ENCODE measurements at places on chromosomes 6 and 20. TPM values are rescaled to one million over a fixed set of nuclear protein-coding genes. Genes with fewer than 3 reads are reported as not detected.

DNA sequence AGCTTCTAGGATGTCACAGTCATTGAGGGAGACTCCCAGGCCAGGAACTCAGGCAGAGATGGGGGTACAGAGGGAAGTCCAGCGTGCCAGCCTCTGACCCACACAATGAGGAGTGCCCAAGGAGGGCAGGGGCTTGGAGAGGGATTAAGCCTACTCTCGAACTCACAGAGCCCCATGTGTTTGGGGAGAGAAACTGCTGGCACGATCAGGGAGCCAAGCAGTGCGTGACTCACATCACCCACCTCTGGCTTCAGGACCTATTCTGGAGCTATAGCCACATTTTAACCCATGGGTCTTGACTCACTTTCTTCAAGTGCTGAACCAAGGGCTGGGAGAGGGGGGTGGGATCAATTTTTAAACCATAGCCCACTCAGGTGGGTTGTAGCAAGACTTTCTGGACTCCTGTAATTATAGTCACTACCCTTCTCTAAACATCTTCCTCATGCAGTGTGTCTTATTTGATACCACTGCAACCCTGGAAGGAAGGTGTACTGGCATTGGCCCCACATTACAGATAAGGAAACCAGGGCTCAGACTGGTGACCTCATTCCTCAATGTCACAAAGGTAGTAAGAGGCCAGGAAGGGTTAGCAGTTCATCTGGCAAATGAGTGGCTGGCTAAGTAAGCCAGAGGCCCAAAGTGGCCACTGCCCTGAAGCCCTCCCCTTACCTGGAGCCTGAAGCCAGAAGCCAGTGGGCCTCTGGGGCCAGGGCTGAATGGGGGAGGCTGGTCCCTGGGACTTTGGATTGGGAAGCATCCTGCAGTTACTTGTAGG, 12.0 kb downstream of the FOXP4 start:
- no peak for DNase-seq

DNA sequence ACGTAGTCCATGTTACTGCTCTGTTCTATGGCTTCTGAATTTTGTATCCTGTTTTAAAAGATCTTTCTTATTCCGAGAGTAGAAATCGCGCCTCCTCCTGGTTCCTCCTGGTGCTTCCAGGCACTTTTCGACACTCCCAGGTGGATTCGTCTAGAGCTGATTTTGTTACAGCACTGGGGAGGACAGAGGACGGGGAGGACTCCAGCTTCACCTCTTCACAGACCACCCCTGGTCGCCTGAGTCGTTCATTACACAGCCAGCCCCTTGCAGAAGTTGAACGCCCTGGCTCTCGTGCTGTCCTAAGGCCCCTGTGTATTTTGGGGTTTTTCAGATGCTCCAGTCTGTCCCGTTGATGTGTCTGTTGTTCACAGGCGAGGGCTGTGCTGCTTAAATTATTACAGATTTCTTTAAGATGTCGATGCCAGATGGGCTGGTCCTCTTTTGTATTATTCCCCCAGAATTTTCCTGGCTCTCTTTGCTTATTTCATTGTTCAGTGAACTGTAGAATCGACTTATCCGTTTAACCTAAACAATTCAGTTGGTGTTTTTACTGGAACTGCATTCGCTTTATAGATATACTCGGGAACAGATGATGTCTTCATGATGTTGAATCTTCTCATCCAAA, 30.5 kb downstream of the COL20A1 start:
- no peak for DNase-seq

- DNase-seq = no peak
Observed at GRCh38 chr20:48034751-48035150, 249.5 kb upstream of the SULF2 start.

DNA sequence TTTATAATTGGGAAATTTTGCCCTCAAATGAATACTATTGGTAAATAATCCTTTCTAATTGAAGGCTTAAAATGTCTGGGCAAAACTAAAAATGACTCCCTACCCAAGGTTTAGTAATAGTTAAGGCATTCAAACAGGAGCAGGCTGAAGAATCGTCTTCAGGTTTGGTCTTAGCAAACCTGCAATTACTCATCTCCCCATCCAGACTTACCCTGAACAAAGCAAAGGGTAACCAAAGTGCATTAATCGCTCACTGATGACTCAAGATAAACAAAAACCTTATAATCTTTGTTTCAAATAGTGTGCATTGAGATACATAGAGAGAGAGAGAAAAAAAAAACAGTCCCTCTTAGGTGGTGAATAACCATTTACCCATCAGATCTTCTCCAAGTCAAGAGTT, 225.5 kb downstream of the BMP2 start:
- no peak for DNase-seq

- no peak for DNase-seq
Observed at GRCh38 chr6:53896196-53896595, 101.4 kb downstream of the LRRC1 start.

DNA sequence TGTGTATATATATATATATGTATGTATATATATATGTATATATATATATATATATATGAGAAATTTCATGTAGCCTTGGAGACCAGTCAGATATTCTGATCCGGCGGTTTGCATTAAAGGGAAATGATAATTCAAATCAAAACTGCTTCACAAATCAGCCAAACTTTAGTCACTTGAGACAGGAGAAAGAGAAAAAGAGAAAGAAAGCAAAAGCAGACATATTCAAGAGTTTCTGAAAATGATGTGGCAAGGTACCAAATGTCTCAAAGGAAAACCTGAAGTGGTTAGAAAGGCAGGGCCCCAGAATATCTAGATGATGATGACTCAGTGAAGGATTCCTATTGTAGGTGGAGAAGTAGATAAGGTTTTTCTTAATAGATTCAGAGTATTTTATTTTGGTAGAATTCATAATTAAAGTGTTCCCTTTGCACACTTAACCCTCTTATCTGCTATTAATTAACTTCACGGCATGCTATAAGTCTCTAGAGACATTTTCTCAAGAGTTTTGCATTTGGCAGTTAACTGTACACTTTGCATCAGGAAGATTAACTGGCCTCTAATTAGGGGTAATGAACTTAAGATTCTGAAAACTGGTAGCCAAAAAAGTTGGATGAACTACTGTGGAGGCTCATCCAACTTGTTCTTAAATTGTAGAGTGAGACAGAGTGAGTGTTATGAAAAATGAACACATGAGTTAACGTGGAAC, 50.1 kb upstream of the ASF1A start:
- DNase-seq = no peak

GRCh38 chr6:112266331-112266730, 12.0 kb upstream of the LAMA4 start:
- no peak for DNase-seq

GRCh38 chr6:7921632-7922092, 11.1 kb upstream of the TXNDC5 start:
- no peak for DNase-seq

DNA sequence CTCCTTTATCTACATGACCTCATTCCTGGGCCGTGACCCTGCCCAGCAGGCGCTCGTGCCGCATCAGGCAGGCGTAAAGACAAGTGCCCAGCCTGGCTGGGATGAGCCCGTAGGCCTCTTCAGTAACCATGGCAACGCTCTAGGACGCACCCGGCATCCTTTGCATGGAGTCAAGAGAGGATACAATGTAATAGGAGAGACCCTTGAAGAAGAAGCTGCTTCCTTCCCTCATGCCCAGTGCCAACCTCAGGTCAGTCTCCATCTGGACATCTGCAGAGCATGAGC, 5.0 kb upstream of the LSM14B start:
- DNase-seq = no peak

DNA sequence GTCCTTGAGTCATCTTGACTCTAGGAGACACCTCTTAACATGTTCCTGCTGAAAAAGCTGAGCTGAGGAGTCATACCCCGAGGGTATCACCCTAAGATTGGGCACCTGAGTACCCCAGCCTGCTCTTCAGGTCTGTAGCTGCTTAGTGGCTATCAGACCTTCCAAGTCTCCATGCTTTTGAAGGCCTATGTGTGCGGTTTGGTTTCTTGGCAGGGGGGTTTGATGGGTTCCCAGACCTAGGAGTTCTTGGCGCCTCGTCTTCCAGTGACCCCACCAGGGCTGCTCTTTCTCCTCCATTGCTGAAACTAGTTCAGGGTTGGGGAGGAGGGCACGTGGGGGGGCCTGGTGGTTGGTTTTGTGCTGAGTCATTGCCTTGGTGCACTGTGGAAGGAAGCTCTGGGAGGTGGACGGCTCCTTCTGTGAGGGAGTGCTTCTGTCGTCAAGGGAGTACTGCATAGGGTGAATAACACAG, 20.1 kb downstream of the IGF2R start:
- no peak for DNase-seq

DNA sequence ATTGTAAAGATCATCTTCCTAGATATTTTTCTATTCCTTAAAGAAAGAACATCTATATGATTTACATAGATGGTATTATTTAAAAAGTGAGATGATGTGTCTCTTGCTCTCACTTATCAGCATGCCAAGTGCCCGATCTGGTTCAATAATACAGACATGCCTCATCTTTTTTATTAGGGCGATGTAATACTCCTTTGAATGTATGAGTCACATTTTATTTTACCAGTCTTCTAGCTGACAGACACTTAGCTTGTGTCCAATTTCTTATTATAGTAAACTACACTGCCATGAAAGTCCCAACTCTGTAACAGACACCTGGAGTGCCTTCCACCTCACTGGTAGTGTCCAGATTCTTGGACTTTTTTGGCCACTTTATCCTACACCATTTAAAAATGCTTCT, 586.6 kb upstream of the BTBD3 start:
- DNase-seq = no peak

DNA sequence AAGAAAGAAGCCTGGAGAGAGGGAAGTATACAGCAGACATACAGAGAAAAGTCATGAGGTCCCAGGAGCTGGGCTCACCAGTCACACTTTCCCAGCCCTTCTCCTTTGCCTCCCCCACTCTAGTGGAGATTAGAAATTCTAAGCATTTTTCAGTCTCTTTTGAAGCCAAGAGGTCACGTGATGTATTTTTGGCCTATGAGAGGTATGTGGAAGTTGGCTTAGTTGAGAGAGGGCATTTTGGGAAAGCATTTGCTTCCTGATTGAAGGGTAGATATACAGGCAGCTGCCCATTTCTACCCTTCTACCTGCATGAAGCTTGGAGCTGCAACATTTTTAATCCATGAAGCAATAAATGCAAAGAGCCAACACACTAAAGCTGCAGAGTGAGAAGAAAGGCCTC, 106.0 kb upstream of the TNFAIP3 start:
- no peak for DNase-seq

- no peak for DNase-seq
Observed at GRCh38 chr6:65728879-65729479, 22.0 kb upstream of the EYS start.

The CYP21A2 gene
- total RNA-seq = not detected

The ENPP4 gene
- total RNA-seq = 9.4 TPM

The CAGE1 gene
- total RNA-seq = 0.08 TPM

The CRYBG1 gene
- total RNA-seq = 59.2 TPM

The CAPN11 gene
- total RNA-seq = not detected

All from activated CD4-positive, alpha-beta memory T cell treated with anti-CD3 and anti-CD28 coated beads, Interleukin-2, amount 10 ng/mL, durations not matched to agents 7 days and 5 days (primary cell).